Stimulated activated effector memory CD8-positive, alpha-beta T cell treated with anti-CD3 and anti-CD28 coated beads, Interleukin-12 subunit alpha, Interleukin-12 subunit beta, amount 100 ng/mL, for 72 hours (primary cell): ENCODE measurements at places on chromosomes 4 and X.

DNA sequence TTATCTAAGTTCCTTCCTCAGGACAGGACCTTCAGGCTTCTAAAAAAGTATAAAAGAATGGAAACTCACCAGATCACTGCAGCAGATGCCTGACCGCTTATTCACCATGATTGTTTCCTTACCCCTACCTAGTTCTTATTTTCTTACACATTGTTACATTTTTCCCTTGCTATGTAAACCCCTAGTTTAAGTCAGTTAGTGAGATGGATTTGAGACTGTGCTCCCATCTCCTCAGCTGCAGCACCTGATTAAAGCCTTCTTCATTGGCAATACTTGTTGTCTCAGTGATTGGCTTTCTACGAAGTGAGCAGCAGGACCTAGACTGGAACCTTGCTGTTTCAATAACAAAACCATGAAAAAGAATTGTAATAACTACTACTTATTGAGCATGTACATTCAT, 4.7 kb downstream of the SPARCL1 start:
- no peak for DNase-seq

- no peak for DNase-seq
These were observed 36.9 kb downstream of the AMMECR1 start for GRCh38 chrX:110280954-110281353.

- DNase-seq = no peak
These were observed 14.6 kb downstream of the RBBP7 start for GRCh38 chrX:16855363-16856075.

- no peak for DNase-seq
These were observed 60.6 kb upstream of the GABRA2 start for GRCh38 chr4:46450556-46450955.
